ENCODE measurements at places on chromosomes 2 and 18.

GRCh38 chr2:201735486-201735885 is 37.0 kb upstream of the MPP4 start:
- DNase-seq, result no peak

DNA sequence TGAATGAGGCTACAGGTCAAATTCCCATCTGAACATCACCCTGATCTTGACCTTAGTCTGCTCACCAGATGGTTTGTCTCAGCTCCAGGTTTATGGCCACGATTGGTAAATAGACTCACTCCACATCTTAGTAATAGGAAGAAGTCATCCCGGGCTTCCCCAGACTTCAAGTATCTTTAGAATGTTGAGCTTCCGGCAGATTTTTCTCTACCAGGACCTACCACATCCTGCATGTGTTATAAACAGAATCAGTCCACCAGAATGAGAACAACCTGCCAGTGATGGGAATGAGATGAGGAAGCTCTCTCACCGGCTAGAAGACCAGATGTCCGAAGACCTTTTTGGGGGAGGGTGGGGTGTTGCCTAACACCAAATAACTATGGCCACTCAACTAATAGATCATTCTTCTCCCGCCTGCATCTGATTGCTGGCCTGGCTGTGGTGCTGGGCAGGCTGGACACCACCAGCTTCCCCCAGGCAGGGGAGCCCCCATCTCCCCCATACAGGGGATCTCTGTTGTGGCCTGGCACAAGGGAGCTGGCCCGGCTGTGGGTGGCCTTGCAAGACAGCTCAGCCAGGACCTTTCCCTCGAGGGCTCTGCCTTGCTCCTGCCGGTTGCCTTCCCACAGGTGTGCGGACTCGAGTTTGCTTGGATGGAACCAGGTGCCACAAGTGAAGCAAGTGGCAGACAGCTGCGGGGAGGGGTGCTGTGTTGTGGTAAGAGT is 88.5 kb downstream of the SH3RF3 start:
- no peak for DNase-seq

- no peak for DNase-seq
These were observed 219.8 kb downstream of the SH3BP4 start for GRCh38 chr2:235171550-235172031.

GRCh38 chr18:79410731-79411613 is 15.2 kb downstream of the NFATC1 start:
- DNase-seq, result no peak

- no peak for DNase-seq
These were observed 5.8 kb downstream of the DNMT3A start for GRCh38 chr2:25335971-25336370.
